ENCODE measurements at places on chromosomes 13 and 19. TPM values are rescaled to one million over a fixed set of nuclear protein-coding genes. Genes with fewer than 3 reads are reported as not detected.

DNA sequence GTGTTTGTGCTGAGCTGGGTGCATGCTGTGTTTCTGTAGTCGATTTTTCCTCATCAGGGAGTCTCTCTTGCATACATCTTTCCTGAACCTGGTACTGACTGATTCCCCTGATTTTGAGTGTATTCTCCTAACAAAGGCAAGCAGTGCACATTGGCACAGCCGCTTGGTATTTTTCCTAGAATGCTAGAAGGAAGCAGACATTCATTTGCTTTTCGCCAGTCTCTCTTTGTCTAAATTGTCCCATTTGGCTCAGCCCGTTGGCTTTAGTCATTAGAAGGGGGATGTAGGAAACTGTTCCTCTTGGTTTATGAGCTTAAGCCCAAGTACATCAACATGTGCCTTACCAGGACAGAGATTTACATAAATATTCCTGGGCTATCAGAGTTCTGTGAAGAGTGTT is 266.1 kb upstream of the TMTC4 start:
- DNase-seq, result no peak

DNA sequence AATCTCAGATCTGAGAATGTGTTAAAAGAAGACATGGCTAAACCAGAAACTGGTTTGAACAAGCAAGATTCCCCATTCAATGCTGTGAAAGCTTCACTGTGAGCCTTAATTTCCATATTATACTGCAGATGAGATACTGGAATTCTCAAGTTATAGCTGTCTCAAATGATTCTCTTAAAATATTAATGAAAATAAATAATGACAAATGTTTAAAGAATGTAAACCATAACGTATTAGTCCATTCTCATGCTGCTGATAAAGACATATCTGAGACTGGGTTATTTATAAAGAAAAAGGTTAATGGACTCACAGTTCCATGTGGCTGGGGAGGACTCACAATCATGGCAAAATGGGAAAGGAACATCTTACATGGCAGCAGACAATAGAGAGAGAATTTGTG is 667.8 kb downstream of the SLITRK1 start:
- DNase-seq, result no peak

DNA sequence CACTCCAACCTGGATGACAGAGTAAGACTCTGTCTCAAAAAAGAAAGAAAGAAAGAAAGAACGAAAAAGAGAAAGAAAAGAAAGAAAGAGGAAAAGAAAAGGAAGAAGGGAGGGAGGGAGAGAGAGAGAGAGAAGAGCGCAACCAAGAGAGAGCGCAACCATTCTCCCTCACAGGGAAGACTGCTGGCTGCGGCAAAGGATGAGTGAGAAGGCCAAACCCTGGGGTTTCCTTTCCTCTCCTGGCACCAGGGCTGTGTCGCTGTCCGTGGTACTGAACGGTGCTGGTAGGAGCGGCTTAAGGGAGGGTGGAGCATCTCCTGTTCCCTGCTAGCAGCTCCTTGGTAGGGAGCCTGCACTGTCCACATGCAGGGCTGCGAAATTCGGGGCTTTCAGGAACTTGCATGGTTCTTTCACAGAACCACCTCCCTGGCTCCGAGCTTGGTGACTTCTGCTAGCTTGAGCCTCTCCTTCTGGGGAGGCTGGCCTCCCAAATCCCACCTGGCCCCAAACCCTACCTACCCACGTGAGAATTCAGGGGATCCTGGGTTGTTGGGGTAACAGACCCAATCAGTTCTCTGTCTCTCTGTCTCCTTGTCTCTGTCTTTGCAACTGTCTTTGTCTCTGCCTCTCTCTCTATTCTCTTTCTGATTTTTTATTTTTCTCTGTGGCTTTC is 51.1 kb upstream of the ZNRF4 start:
- peak; percentile 80 for DNase-seq

- no peak for DNase-seq
These were observed at the start of gene ADAMTS10 for GRCh38 chr19:8610041-8610935. Gene ADAMTS10, minus strand, starts transcription at chr19:8610715. Its CDS starts 5,005 bp downstream, at chr19:8605710.

GRCh38 chr13:27482983-27483382 is 32.6 kb upstream of the MTIF3 start:
- DNase-seq, result no peak

DNA sequence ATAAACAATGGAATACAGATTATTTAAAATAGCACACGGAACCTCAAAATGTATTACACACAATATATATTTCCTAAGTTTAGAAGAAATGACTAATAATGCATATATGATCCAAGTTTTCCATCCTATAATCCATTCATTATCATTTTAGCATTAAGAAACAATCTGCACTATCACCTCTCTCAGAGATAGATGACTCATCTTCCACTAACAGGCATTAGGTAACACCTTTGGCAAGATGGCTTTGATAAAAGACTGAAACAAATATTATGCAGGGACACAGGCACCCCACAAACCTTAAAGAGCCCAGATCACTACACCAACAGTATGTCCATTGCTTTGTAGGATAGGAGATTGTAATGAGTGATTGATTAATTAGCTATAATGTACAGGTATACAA is 4.1 kb downstream of the ENOX1 start:
- no peak for DNase-seq

GRCh38 chr13:32209652-32210051 is 105.5 kb downstream of the ZAR1L start:
- no peak for DNase-seq

Gene VSTM1
- not detected for total RNA-seq

Gene OLFM4
- not detected for total RNA-seq

Gene CEP89
- 7.3 TPM for total RNA-seq

All from SK-MEL-5 (cell line).